ENCODE measurements at places on chromosomes 11 and 22.

- DNase-seq, result no peak
Observed at GRCh38 chr11:78594814-78595213, 20.1 kb upstream of the NARS2 start.

GRCh38 chr11:2419638-2420501 is 19.3 kb downstream of the TSSC4 start:
- peak; percentile 42 for DNase-seq

GRCh38 chr22:24068717-24069297 is 57.7 kb downstream of the CABIN1 start:
- DNase-seq, result no peak

DNA sequence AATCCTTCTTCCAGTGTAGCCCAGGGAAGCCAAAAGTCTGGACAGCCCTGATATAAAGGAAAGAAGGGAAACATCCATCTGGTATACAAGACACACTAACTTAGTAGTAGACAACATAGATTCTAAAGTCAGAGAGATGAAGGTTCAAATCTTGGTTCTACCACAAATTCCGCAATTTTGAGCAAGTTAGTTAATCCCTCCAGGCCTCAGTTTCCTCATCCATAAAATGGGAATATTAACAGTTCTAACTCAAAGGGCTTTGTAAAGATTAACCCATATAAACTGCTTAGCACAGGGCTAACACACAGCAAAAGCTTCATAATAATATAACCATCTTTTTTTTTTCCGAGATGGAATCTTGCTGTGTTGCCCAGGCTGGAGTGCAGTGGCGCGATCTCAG is 10.7 kb downstream of the LRP4 start:
- no peak for DNase-seq

DNA sequence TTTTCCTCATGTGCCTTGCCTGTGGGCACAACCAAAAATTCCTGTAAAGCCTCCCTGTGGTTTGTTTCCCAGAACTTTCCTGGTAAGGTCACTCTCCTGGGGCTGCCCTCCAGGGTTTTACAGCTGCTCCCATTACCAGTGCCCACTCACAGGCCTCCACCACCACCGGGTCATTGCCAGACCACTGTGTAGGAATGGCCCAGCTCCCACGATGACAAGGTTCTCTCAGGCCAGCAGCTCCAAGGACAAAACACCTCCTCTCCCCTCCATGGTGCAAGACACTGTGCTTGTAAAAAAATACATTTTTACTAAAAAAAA is 96.1 kb upstream of the AKIP1 start:
- DNase-seq, result peak; percentile 44

GRCh38 chr11:131275580-131275979 is 94.8 kb upstream of the NTM start:
- DNase-seq, result no peak

All from RCC 7860 (cell line).